Hepatocyte (in vitro differentiated cells): ENCODE measurements at places on chromosomes 6 and 20. TPM values are rescaled to one million over a fixed set of nuclear protein-coding genes. Genes with fewer than 3 reads are reported as not detected.

The RAET1L gene
- polyA plus RNA-seq, result not detected in 2 replicates

The STX11 gene
- polyA plus RNA-seq, result 0.48 and 0.84 TPM in 2 replicates

The SLC52A3 gene
- polyA plus RNA-seq, result 0.35 and 1.0 TPM in 2 replicates

The RIMS4 gene
- 4.9 and 5.1 TPM in 2 replicates for polyA plus RNA-seq

The TOX2 gene
- polyA plus RNA-seq, result 12.1 and 13.4 TPM in 2 replicates

The RIMS1 gene
- polyA plus RNA-seq, result 0.45 and 1.9 TPM in 2 replicates

The KDM1B gene
- polyA plus RNA-seq, result 4.8 and 5.9 TPM in 2 replicates

The TPBG gene
- 30.3 and 36.6 TPM in 2 replicates for polyA plus RNA-seq

The CDSN gene
- polyA plus RNA-seq, result not detected in 2 replicates

The CCR6 gene
- 0.70 and 1.7 TPM in 2 replicates for polyA plus RNA-seq

The ME1 gene
- 17.4 and 19.7 TPM in 2 replicates for polyA plus RNA-seq

The EPPIN gene
- not detected in 2 replicates for polyA plus RNA-seq

The TSPYL4 gene
- 11.9 and 13.0 TPM in 2 replicates for polyA plus RNA-seq

The CLIC5 gene
- polyA plus RNA-seq, result 6.0 and 10.1 TPM in 2 replicates

The C4B gene
- 78.0 and 80.0 TPM in 2 replicates for polyA plus RNA-seq

The EYA4 gene
- 0.33 TPM in 1 of 2 replicates, not detected in the other for polyA plus RNA-seq

The LY6G5C gene
- polyA plus RNA-seq, result 0.63 and 5.0 TPM in 2 replicates

The HLA-DQA1 gene
- not detected in 2 replicates for polyA plus RNA-seq

The DDO gene
- polyA plus RNA-seq, result 0.39 TPM in 1 of 2 replicates, not detected in the other

The IDH3B gene
- 91.1 and 128 TPM in 2 replicates for polyA plus RNA-seq

The TBX18 gene
- polyA plus RNA-seq, result 0.10 and 0.37 TPM in 2 replicates

The RRAGD gene
- 9.4 and 11.8 TPM in 2 replicates for polyA plus RNA-seq

The RUNX2 gene
- polyA plus RNA-seq, result 1.0 and 1.9 TPM in 2 replicates

The KHDRBS2 gene
- 4.3 and 5.9 TPM in 2 replicates for polyA plus RNA-seq

The REM1 gene
- 1.1 TPM in 1 of 2 replicates, not detected in the other for polyA plus RNA-seq

The RAB23 gene
- 15.5 and 20.2 TPM in 2 replicates for polyA plus RNA-seq

The SLC24A3 gene
- polyA plus RNA-seq, result 0.48 and 1.3 TPM in 2 replicates

The SLC17A2 gene
- 2.2 and 2.8 TPM in 2 replicates for polyA plus RNA-seq

The TENT5A gene
- polyA plus RNA-seq, result 79.6 and 90.7 TPM in 2 replicates

The ADGRF4 gene
- polyA plus RNA-seq, result 4.2 and 6.6 TPM in 2 replicates

The METTL24 gene
- 2.2 and 3.7 TPM in 2 replicates for polyA plus RNA-seq

The DYNLT2 gene
- polyA plus RNA-seq, result 3.1 and 4.2 TPM in 2 replicates

The TSBP1 gene
- polyA plus RNA-seq, result not detected in 2 replicates

The BMP7 gene
- polyA plus RNA-seq, result 9.1 and 11.4 TPM in 2 replicates

The RAB32 gene
- 121 and 127 TPM in 2 replicates for polyA plus RNA-seq

The PRRT1 gene
- 0.91 and 4.0 TPM in 2 replicates for polyA plus RNA-seq

The DUSP15 gene
- 10.2 and 12.2 TPM in 2 replicates for polyA plus RNA-seq

The HSPA1A gene
- 50.0 and 82.2 TPM in 2 replicates for polyA plus RNA-seq

The DLK2 gene
- 1.8 and 2.1 TPM in 2 replicates for polyA plus RNA-seq

The TMEM200A gene
- 19.2 and 23.0 TPM in 2 replicates for polyA plus RNA-seq

The LCA5 gene
- polyA plus RNA-seq, result 2.4 and 3.6 TPM in 2 replicates

The CALHM4 gene
- polyA plus RNA-seq, result not detected in 2 replicates

The VSX1 gene
- polyA plus RNA-seq, result not detected in 2 replicates

The IBTK gene
- polyA plus RNA-seq, result 17.3 and 19.6 TPM in 2 replicates

The OPN5 gene
- not detected in 2 replicates for polyA plus RNA-seq

The CRISP3 gene
- not detected in 2 replicates for polyA plus RNA-seq

The CHRNA4 gene
- polyA plus RNA-seq, result 0.25 TPM in 1 of 2 replicates, not detected in the other

The RAD21L1 gene
- polyA plus RNA-seq, result not detected in 2 replicates

The AK9 gene
- 8.2 and 10.1 TPM in 2 replicates for polyA plus RNA-seq

The RNASET2 gene
- 266 and 268 TPM in 2 replicates for polyA plus RNA-seq

The CCN6 gene
- 0.12 and 0.24 TPM in 2 replicates for polyA plus RNA-seq
